ENCODE measurements at places on chromosomes 7 and 10. TPM values are rescaled to one million over a fixed set of nuclear protein-coding genes. Genes with fewer than 3 reads are reported as not detected.

Gene ZNF467
- total RNA-seq: not detected

Gene INHBA
- total RNA-seq: not detected

Gene BZW2
- 163 TPM for total RNA-seq

Gene TMEM236
- total RNA-seq: 0.04 TPM

Gene NPFFR1
- not detected for total RNA-seq

Gene GDI2
- 383 TPM for total RNA-seq

Gene MACC1
- total RNA-seq: 30.4 TPM

Gene LOXL4
- total RNA-seq: not detected

Gene CYP3A4
- total RNA-seq: not detected
